ENCODE measurements at places on chromosomes 5 and 9.

- DNase-seq, result no peak
Observed at GRCh38 chr5:79831381-79832309, 142.0 kb downstream of the CMYA5 start.

DNA sequence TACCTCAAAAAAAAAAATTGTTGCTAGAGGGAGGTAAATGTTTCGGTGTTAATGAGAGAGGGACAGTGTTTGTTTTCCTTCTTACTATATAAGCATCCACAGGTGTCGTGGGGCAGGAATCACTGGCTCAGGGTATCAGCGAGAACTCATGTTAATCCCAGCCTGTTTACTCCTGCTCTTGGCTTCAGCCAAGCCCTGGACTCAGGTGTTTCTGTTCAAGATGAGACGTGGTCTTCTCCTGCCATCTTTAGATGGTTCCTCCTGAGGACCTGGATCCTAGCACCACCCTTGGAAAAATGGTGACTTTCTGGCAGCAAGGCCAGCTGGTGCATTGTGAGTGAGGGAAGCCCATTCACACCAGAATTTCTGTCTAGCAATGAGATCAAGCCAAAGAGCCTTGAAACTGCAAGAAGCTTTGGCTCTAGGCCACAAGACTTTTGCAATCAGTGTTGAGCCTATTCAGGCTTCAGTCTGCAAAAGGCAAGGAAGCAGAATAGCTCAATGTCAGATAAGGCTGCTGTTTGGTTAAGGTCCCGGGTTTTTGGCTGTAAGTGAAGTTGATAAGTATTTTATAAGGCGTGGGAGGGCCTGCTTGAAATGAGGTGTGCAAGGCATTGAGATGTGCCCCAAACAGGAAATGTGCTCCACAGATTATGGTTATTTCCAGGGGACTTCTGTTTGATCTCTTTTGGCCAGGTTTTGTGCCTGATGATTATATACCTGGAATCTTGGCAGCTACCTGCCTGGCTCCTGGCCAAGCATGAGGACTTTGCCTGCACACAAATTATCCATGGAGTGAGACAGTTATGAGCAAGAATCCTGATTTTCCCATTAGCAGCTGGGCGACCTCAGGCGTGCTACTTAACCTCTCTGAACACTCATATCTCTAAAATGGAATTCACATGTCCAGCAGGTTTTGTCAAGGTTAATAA is 99.8 kb downstream of the TENT4A start:
- no peak for DNase-seq

GRCh38 chr5:73375949-73376348 is 72.6 kb downstream of the FOXD1 start:
- no peak for DNase-seq

DNA sequence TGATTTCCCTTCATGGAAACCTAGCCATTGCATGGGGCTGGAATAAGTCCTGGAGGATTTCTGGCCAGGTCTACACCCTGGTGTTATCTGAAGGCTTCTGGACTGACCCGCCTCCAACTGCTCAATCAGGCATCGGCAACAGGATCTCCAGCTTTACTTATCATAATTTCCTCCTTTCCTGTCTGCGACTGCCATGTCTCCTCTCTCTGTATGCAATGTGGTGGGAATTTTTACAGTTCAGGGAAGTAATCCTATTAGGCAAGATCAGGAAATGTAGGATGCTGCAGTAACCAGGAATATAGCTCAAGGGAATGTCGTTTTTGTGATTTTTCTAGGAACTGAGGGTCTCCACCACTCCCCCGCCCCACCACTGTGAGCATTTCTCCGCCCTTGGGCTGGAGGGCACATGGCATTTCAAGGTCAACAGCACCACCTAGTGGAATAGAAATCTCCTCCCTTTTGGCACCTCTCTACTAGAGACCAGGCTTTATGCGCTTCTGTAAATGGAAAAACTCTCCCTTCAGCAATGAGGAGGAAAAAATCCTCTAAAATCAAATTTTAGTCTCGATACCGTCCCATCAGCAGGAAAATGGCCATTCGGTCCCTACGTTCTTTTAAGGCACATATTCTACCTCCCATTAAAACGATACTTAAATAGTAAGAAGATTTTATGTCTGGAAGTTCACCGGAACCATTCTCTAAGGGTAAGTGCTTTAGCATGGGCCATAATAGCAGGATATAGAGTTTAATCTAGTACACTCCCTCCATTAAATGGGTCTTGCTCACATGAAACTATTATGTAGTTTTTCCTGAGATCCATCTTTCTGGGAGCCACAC is 93.0 kb downstream of the YTHDC2 start:
- DNase-seq, result no peak

DNA sequence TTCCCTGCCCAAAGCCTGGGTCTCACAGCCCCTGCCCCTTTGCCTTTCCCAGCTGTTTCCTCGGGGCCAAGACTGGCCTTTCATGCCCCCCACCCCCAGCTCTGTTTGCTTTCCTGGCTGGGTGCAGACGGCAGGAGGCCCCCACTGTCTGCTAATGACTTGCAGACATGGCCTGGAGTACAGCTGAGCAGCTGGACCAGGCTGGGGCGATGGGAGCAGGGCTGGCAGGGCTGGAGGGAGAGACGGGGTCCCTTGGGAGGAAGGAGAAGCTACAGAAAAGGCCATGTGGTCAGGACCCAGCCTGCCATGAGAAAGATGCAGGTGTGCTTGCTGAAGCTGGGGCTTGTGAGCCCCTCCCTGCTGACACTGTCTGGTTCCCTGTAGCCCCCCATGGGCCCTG is 28.3 kb upstream of the GFPT2 start:
- DNase-seq, result no peak

GRCh38 chr5:7794823-7795222 is 56.1 kb downstream of the CFAP90 start:
- DNase-seq, result no peak

DNA sequence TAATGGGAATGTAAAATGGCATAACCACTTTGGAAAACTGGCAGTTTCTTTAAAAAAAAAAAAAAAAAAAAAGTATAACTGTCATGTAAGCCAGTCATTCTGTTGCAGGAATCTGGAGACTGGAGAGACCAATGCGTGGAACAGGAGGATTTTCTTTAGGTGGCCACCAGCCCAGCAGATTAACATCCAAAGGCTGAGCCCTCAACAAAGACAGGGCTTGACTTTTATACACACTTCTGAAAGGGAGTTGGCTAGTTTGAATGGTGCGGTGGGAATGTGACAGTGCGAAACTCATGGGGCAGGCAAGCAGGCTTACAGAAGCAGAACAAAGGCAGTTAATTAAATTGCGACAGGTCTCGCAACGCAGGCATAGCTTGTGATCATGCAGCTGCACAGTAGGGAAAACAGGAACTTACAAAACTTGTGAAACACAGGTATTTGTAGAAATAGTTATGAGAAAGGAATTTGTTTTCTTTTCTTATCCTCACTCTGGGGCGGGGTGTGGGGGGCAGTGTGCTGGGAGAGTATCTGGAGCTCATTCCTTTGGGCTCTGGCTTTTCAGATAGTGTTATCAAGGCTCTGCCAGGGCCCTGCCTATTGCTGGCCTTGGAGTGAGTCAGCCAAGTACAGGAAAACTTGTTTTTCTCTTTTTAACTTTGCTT is 12.0 kb downstream of the UIMC1 start:
- DNase-seq, result no peak

GRCh38 chr9:99693888-99694287 is 127.8 kb upstream of the NR4A3 start:
- DNase-seq, result no peak

DNA sequence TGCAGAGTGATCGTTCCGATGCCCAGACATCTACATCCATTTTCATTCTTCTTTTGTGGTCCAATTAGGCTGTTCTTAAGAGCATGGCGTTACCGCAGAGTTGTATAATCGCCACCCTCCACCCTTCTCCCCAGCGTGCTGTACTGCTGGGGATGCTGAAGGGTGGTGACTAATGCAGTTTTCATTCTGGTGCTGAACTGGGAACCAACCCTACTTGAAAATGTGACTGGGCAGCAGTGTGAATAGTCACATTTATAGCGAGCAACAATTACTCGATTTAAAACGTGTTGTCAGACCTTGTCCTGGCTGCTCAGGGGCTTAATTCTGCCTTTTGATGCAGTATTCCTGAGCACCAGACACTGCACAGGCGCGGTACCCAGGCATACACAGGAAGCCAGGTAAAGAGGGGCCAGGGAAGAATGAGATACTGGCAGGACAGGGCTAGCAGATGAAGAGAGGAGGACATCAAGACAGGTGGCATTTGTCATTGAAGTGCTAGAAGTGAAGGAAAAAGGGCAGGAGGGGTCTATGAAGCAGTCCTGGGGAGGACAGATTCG is 719 bp upstream of the ISCA1 start:
- DNase-seq, result no peak

DNA sequence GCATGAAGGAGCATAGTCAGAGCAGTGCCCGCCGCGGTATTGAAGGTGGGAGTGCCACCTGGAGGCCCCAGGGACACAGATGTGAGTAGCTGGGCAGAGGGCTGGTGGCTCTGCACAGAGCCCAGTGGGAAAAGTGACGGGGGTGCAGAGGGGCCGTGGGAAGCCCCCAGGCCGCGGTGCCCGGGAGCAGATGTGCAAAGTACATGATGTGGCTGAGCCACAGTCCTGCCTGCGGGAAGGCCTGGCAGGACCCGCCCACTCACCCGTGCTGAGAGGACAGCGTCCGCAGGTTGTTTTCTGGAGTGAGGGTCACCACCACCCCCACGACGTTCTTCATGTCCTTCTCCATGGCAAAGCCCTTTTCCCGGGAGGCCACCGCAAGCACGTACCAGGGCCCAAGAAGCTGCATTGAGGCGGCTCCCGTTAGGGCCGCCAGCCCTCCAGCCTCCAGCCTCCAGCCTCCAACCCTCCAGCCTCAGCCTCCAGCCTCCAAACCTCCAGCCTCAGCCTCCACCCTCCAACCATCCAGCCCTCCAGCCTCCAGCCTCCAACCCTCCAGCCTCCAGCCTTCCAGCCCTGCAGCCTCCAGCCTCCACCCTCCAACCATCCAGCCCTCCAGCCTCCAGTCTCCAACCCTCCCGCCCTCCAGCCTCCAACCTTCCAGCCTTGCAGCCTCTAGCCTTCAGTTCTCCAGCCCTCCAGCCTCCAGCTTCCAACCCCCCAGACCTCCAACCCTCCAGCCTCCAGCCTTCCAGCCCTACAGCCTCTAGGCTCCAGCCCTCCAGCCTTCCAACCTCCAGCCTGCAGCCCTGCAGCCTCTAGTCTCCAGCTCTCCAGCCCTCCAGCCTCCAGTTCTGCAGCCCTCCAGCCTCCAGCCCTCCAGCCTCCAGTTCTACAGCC is 914 bp downstream of the LCN6 start:
- no peak for DNase-seq

GRCh38 chr9:131441441-131441840 is 47.6 kb downstream of the PRRC2B start:
- DNase-seq, result no peak

DNA sequence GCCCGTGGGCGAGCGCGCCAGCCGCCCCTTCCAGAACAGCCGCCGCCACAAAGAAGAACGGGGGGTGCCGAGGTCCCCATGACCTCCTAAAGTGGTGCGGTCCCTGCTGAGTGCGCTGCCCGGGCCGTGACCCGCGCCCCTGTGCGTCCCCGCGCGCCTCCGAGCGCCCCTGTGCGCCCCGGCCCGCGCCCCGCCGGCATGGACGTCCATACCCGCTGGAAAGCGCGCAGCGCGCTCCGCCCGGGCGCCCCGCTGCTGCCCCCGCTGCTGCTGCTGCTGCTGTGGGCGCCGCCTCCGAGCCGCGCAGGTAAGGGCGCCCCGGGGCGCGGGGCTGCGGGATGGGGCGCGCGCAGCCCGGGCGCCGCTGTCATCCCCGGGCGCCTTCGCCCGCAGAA is 384 bp downstream of the COL5A1 start:
- DNase-seq, result no peak

DNA sequence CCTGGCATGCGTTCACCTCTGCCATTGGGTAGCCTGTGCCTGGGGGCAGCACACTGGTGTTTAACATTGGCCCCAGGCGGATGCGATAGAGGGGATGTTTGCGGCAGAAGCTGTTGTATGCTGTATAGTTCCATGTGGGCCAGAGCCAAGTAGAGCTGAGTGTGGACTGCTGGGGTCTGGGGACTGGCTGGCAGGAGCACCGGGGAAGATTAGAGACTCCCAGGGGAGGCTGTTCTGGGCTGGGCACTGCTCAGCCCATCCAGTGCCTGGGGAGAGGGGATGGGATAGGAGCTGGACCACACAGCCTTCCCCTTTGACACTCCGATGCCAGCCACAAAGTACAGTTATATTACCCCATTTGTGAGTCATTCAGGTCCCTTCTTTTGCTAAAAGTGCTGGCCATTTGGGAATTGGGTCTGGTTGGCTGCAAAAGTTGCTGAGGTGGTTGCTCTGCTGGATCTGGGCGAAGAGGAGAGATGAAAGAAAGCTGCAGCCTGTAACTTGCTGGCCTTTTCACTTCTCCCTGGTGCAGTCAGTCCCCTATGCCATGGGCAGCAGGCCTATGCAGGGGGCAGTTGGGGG is 73.8 kb downstream of the RGS3 start:
- DNase-seq, result no peak

DNA sequence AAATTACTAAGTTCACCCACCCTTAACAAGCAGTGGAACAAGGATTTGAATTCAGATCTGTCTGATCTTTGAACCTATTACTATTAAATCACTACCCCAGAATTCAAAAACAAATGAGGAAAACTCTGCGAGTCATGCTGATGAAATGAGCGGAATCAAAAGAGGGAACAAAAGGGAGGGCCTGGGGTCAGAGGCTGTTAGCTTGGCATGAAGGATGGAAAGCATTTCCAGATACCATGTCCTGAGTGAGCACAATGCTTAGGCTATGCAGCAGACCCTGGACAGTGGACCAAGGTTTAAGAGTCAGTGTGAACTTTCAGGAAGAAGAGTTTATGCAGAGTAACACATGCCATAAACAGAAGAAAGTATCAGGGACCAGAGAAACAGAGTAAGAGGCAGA is 30.5 kb downstream of the GRIA1 start:
- DNase-seq, result no peak

GRCh38 chr5:22053195-22053594 is 799.9 kb downstream of the CDH12 start:
- no peak for DNase-seq

- no peak for DNase-seq
Observed at GRCh38 chr5:75113354-75114113, 61.2 kb upstream of the GCNT4 start.

DNA sequence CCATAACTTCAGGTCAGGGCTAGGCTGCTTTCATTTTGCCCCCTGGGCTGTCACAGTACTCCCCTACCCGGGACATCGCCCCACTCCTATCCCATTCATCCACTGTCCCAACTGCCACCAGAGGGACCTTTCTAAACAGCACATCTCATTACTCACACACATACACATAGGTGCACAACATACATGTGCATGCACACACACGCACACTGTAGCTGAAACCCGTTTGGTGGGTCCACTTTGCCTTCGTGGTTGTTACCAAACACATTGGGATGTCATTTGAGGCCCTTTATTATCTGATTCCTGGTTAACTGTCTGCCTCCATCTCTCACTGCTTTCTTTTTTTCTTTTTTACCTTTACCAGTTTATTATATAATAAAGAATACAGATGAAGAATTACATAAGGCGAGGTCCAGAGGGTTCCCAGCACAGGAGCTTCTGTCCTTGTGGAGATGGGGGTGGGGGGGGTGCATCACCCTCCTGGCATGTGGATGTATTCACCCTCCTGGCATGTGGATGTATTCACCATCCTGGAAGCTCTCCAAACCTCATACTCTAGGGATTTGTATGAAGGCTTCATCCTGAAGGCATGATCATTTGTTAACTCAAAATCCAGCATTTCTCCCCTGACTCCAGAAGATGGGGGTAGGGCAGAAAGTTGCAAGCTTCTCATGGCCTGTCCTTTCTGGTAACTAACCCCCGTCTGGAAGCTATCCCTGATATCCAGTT is 186.0 kb downstream of the GOLPH3 start:
- no peak for DNase-seq

GRCh38 chr9:124014211-124014955 is 2.8 kb downstream of the LHX2 start:
- DNase-seq, result no peak

- no peak for DNase-seq
Observed at GRCh38 chr9:81855538-81855937, 72.7 kb upstream of the SPATA31D4 start.
